ENCODE measurements at places on chromosomes 11 and 22.

DNA sequence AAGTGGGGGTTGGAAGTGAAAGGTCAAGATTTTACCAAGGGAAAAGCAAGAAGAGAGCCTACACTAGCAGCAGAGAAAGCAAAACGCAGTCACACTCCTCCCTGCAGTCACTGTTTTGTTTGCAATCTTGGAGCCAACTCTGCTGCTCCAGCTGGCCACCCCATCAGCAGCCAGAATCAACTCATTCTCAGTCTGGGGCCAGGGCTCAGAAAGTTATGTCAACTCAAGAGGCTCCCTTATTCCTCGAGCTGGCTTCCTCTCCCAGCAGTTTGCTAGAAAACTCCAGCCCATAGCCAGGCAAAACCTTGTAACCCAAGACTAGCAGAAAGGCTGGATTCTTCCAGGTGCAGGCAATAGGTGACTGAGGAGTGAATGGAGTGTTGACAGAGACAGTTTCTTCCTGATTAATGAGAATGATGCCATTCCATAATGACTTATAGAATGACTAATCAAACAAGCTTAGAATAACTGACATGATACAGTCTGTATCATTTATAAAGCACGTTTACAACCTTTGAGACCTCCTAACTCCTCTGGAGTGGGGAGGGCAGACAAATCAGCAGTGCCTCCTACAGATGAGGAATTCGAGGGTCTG, 53.4 kb downstream of the P4HA3 start:
- peak; percentile 64 for DNase-seq

GRCh38 chr11:86748296-86748695, 52.0 kb upstream of the PRSS23 start:
- no peak for DNase-seq

GRCh38 chr11:107006076-107006833, 12.0 kb downstream of the GUCY1A2 start:
- DNase-seq = peak; percentile 78

GRCh38 chr22:31150615-31151014, 9.4 kb upstream of the RNF185 start:
- DNase-seq = peak; percentile 18

- DNase-seq = peak; percentile 71
Measured at GRCh38 chr11:120236169-120237107, 3.5 kb upstream of the POU2F3 start.

- no peak for DNase-seq
Measured at GRCh38 chr22:29720811-29721323, 1.1 kb downstream of the CABP7 start.

DNA sequence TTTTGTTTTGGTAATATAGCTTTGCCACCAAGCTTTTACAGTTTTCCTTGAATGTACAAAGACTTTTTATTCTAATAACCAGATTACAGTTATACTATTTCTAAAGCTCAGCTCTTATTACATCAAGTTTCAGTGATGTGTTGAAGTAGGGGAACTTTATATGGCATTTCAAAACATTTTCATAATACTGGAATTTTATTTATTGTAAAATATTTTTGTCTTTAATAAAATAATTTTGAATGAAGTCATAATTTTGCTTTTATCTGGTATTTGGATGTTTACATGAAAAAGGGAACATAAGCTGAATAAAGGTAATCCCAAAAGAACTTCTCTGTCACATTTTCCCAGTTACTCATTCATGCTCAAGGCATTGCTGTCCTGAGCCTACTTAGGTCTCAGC, 34.7 kb downstream of the RTN3 start:
- no peak for DNase-seq

- no peak for DNase-seq
Measured at GRCh38 chr22:32684822-32685187, 116.7 kb upstream of the TIMP3 start.

- DNase-seq = no peak
Measured at GRCh38 chr22:25690798-25691197, 51.2 kb upstream of the MYO18B start.

GRCh38 chr22:38943201-38943600, 14.2 kb upstream of the APOBEC3A start:
- no peak for DNase-seq

- DNase-seq = no peak
Measured at GRCh38 chr22:27997538-27997937, 78.5 kb upstream of the PITPNB start.

- peak; percentile 6 for DNase-seq
Measured at GRCh38 chr11:47768101-47768612, 1.0 kb upstream of the FNBP4 start.

- peak; percentile 18 for DNase-seq
Measured at GRCh38 chr11:12871788-12872321, 137.3 kb upstream of the RASSF10 start.

DNA sequence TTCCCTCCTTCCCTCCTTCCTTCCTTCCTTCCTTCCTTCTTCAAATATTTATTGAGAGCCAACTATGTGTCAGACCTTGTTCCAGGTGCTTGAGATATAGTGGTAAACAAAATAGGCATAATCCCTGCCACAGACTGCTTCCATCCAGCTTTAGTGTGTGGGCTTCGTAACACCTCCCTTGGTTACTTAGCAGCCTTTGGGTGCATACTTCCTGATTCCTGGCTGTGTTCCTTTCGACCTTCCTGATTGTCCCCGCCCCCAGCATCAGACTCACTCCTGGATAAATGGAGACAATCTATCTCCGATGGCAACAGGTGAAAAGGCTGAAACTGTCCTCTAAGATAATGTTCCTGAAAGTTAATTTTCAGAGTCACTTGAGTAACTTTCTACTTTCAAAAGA, 13.5 kb downstream of the CCDC81 start:
- DNase-seq = no peak

GRCh38 chr11:68349461-68350249, 37.3 kb downstream of the LRP5 start:
- DNase-seq = no peak

DNA sequence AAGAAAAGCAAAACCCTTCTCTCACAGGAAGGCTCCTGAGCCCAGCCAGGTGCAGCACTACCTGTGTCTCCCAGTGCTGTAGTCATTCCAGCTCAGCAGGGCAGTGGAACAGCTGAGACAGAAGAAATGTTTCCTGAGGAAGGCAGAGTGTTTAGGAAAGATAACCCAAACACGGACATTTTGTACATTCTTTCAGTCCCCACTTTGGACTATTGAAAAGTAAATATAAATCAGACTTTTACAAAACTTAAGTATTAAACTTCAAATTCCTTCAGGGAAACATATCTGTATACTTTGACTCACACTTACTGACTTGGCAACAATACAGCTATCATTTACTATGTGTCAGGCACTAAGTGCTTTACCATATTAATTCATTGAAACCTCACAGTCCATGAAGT, 40.4 kb downstream of the RRAS2 start:
- DNase-seq = peak; percentile 64

DNA sequence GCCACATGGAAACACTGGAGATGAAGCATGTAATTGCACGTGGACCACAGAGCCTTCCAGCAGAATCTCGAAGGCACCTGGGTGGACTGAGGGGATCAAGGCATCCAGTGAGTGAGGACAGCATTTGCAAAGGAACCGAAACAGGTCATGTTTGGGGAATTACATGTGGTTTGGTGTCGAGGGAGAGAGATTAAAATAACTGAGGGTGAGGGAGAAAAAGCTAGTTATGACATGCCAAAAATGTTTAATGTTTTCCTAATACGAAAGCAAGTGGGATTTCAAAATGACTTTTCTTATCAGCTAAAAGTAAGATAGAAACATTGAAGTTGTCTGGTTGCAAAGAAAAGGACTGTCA, 157.1 kb downstream of the BLID start:
- no peak for DNase-seq

DNA sequence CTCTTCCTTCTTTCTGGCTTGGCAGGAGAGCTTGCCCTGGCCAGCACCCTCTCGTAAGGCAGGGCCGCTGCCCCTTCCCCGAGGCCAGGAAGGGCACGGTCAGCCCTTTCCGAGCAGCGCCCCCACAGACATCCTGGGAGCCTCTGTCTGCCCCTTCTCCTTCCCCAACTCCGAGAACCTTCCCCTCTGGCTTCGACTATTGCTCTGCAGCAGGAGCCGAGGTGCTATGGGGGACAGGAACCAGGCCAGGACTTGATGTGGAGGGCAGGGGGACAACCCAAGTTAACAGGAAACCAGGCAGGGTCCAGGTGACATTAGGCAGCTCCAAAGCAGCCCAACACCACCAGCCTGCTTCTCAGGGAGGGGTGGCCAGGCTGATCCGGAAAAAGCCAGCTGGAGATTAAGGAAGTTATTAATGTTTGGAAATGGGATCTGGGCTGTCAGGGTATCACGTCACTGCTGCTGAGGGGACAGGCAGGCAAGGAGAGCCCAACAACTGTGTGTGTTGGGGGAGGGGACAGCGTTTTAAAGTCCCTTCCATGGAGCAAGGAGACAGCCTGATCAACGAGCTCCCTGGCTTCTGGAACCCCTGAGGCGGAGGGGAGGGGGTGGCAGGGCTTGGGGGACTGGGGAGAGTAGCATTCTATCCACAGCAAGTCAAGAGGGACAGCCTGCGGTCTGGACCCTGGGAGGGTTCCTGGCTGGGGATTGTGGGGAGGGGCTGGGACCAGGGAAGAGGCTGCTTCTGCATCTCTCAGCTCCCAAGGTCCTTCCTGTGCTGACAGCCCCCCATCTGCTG, 27.3 kb downstream of the SYT7 start:
- DNase-seq = no peak

DNA sequence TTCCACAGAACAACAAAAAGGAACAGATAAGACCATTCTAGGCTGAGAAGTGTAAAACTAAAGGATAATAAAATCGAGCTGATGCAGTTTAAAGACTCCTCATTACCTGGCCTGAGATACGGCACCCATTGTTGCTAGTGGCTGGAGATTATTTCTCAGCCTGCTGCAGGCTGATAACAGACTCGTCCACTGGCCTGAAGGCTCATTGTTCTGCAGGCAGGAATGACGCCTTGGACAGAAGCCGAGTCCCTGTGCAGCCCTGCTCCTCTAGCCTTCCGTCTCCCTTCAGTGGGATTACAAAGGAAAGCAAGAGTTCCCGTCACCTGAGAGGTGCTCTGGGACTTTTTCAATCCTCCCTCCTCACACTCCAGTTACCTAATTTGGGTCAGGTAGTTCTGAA, 1065.3 kb downstream of the OPCML start:
- no peak for DNase-seq

DNA sequence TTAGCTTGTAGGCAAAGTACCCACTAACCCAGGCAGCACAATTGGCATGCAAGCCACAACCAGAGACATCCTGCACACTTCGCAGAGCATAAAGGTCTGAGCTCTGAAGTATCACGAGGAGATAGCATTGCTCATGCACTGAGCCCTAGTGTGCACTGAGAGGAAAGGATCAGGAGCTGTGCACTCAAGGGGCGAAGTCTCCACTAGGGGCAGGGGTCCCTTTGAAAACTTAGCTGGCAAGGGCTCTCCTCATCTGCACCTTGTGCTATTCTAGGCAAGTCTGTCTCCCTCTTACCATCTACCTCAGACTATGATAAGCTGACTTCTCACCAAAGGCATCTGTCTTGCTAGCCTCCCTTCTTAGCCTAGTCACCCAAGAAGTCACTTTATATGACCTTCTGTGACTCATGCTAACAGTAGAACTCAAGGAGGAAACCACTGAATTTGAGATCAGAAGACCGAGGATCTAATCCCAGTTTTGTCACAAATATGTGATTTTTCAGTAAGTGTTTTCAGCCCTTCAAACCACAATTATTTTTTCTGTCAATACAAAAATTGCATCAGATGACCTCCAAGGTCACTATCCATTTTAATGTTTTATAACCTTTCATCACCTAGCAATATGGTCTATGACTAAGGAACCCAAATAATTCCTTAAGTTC, 1078.0 kb downstream of the NTM start:
- no peak for DNase-seq

- DNase-seq = no peak
Measured at GRCh38 chr22:46484156-46484860, 53.1 kb downstream of the CELSR1 start.

DNA sequence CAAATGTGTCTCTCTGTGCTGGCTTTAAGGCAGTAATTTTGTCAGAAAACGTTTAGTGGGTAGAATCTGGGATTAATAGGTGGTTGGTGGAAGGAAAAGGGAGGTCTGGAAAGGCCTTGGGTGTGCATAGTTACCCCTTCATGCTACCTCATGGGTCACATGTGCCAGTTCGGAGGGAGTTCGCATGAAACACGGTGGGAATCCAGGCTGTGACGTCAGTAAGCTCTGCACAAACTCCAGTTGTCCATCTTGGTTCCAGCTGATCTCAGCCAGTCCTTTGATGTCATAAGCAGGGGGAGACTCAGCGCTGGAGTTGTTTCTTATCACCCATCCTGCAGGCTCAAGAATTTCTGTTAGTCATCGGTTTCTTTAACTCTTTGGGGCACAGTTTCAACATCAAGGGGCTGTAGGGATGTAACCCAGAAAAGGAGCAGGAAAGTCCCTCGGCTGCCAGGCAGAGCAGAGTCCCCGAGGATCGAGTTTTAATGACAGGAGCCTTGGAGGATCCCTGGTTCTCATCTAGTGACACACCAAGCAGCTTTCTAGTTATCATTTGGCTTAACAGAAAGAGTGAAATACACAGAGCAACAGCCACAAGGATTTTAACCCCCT, 28.9 kb downstream of the MOV10L1 start:
- no peak for DNase-seq

- DNase-seq = no peak
Measured at GRCh38 chr11:133343951-133344350, 188.3 kb downstream of the OPCML start.

All from PC-3 (cell line).